ENCODE measurements at places on chromosomes 12 and 14.

DNA sequence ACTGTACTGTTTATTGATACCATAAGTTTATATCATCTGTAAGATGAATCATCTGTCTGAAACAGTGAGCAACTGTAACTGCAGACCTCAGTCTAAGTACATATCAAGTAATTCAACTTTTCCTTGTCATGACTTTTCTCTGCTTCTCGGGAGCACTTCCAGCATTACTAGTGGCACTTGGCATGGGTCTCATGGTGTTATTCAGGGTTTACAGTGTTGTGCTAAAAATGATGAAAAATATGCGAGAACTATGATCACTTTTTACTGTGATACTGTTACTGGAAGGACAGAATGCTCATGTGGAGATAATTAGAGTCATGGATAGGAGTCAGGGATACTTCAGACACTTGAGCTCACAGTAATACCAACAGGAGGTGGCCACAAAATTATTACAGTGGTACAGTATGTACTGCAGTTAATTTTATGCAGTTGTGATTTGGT is 8.3 kb downstream of the KTN1 start:
- peak; percentile 57 for DNase-seq

DNA sequence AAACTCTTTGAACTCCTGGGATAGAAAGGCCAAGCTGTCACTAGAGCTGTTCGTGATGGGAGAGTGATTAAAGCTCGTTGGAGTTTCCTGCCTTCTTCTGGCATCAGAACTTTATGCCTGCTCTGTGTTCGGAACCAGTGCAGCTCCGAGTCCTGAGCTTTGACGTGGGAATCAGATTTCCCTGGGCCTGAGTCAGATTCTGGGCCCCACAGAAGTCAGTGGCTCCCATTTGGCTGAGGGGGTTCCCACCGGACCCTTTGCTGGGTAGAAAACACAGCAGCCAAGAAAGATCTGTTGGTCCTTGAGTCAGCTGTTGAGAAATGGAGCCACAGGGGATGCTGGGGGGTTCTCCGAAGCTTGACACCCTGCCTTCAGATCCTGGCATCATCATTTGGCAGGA is 238.0 kb downstream of the CHST11 start:
- DNase-seq = no peak

DNA sequence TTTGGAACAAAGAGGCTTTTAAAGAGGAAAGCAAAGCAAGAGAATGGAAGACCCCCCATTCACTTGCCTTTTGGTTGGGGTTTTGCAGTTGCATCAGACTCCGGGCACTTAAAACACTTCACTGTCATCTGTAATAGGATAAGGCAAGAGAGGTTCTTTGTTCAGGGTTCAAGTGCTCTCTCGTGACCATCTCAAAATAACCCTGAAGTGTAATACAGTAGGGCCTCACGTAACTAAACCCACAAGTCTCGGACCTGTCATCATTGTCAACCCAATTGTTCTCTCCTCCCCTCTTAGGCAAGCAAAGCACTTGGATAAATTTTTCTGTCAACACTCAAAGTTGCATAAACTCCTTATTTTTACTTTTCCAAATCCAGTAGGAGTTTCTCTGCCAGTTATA is 26.9 kb upstream of the MYBPC1 start:
- no peak for DNase-seq

- DNase-seq = no peak
Measured at GRCh38 chr12:126087692-126088091, 1022.5 kb downstream of the AACS start.

- DNase-seq = no peak
Measured at GRCh38 chr14:76329154-76329928, 46.6 kb upstream of the ESRRB start.

- peak; percentile 88 for DNase-seq
Measured at GRCh38 chr12:106247674-106248311, at the start of gene CKAP4. TSS of gene CKAP4 (minus strand) at chr12:106248020. CDS start at chr12:106247851, 169 bp downstream.

DNA sequence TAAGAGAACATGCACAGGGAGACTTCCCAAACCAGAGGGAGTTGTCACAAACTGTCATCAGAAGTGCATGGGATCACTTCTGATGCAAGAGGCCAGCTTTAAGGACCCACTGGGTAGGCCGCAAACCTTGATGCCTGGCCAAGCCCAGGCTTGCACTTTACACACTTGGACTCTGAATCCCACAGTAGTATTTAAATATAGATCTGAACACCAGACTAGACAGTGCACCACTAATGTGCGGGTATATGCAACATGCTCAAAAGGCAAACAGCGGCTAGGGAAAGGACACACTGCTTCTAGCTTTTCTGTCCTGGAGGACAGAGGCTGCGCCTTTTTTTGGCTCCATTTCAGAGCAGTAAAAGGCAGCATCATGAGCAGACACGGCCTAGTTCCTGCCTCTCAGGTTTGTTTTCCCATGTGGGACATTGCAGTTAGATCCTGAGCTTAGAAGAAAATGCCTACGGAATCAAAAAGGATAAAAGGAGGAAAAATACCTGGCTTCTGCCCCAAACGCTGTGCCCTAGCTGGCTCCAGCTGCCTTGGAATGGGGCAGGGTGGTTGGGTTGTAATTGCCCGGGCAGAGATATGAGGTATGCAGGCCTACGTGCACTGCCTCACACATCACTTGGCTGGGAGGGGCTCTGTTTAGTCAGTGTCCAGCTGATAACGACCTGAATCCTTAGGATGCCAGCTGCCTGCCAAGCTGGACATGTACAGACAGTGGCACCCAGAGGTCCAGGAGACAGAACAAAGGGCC is 84.5 kb upstream of the EGLN3 start:
- no peak for DNase-seq
